ENCODE measurements at places on chromosomes 2 and 18.

GRCh38 chr18:77634494-77634893 is 384.8 kb downstream of the GALR1 start:
- DNase-seq: no peak

DNA sequence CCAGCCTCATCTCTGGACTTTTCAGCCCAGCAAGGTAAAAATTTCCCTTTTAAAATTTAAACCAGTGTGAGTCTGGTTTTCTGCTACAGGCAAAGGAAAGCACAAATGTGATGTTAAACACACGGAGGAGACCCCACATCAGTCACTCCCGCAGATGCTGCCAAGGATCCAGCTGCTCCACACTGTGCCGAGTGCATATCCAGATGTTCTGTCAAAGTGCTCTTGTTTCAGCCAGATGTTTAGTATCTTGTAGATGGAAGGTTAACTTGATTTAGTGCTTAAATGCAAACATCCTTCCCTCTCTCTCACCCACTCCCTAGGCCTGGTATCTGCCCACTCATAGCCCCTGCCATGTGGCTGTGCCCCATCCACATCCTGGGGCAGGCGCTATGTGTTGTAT is 15.8 kb upstream of the ATOH8 start:
- DNase-seq: no peak

DNA sequence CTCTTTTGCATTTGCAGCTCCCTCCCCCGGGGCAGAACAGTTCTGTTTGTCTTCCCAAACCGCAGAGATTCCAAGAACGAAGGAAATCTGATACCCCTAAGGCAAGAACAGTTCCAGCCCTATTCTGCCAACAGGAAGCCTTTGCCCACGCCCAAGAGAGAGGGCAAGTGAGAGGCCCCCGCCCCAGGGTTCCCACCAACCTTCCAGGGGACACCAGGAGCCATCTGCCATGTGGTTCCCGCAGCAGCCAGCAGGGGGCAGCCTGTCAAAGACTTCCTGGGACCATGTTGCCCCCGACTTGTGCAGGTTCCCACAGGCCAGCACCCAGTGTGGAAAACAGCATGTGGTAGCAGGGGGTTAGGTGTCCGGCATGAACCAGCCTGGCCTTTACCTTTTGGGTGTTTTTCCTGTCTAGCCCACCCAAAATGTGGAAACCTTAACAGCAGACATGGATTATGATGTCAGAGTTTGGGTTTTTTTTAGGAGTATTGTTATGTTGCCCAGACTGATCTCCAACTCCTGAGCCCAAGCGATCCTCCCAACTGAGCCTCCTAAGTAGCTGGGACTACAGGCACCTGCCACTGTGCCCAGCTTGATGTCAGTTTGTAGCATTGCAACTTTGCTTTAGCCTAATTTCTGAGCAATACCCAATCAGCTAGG is 21.7 kb upstream of the EFHD1 start:
- no peak for DNase-seq

DNA sequence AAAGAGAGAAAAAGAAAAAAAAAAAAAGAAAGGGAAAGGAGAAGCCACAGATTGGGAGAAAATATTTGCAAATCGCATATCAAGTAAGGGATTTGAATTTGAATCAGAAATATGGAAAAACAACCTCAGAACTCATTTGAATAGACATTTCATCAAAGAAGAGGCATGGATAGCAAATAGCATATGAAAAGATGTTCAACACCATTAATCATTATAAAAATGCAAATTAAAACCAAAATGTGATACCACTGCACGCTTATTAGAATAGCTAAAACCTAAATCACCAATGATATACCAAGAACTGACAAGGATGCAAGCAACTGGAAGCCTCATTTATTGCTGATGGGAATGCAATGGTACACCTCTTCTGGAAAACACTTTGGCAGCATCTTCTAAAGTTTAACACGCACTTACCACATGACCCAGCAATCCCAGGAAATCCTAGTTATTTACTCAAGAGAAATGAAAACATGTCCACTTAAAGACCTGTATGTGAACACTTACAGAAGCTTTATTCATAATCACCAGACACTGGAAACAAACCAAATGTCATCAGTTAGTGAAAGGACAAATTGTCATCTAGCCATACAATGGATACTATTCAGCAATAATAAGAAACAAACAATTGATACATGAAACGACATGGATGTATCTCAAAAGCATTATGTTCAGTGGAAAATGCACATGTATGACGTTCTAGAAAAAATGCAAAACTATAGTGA is 10.3 kb downstream of the DNER start:
- DNase-seq: no peak

GRCh38 chr2:159614534-159615366 is 1.6 kb downstream of the BAZ2B start:
- peak; percentile 56 for DNase-seq

GRCh38 chr2:37625156-37625555 is 46.3 kb downstream of the CDC42EP3 start:
- no peak for DNase-seq

- DNase-seq: no peak
These were observed 95.1 kb downstream of the MTCL1 start for GRCh38 chr18:8800445-8800844.

GRCh38 chr2:240730501-240731177 is 39.0 kb downstream of the AQP12A start:
- no peak for DNase-seq

DNA sequence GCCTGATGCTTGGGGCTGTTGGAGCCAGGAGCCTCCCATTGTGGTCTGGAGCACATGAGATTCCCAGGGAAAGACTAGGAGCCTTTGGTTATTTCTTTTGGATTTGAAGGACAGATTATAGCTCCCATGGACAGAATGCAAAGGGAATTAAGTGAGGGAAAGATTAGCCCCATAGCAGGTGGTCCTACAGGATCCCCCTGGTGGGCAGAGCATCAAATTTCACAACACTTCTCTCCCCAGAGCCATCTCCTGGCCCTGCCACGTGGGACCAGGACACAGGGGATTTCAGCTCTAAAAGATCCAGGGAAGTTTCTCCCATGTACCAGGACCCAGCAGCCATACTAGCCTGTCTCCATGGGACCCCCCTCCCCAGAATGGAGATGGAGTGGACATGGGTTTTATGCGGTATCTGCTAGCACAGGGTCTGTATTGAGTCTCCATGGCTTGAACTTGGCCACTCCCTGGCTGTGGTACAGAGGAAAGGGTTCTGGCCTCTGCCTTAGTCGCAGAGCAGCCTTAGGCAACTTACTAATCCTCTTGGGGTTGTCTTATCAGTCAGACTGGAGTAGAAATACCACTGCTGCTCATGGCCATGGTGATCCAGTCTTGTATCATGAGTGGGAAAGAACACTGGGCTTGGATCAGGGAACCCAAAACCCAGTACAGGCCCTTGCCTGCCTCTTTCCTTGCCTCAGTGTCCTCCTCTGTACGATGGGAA is 6.8 kb upstream of the PLB1 start:
- DNase-seq: peak; percentile 28

- DNase-seq: no peak
These were observed 291.8 kb upstream of the CHAC2 start for GRCh38 chr2:53475766-53476165.

- DNase-seq: no peak
These were observed 131.9 kb upstream of the ALKAL2 start for GRCh38 chr2:419687-420317.

DNA sequence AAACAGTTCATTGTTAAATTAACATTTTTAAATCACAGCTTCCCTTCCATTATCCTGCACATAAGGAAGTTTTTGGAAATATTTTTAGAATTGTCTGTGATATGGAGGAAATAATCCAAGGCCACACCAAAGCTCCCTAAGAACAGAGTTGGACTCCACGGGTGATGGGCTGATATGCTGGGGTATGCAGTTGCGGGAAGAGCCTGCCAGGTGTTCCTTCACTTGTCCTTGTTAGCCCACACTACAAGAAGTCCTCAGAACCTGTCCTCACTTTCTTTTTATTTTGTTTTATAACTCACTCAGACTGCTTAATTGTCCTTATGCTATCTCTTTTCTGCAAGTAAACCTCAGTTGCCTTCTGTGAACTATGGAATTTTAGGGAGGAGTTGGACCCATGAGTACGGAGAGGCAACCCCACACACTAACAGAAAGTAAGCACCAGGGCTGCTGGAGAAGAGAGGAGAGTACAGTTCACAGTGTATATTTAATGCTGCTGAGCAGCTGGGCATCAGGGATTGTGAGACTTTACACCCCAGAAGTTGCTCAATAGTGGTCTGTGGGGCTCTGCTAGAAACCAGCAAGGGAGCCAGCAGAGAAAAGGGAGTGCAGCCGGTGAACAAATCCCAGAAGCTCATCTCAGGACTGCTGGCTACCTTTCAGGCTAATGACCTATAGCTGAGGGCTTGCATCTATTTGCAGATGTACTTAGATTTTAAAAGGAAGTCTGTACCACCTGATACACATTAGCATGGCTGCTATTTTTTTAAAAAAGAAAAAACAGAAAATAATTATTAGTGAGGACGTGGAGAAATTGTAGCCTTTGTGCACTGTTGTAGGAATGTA is 280.1 kb upstream of the STON1 start:
- DNase-seq: peak; percentile 67

DNA sequence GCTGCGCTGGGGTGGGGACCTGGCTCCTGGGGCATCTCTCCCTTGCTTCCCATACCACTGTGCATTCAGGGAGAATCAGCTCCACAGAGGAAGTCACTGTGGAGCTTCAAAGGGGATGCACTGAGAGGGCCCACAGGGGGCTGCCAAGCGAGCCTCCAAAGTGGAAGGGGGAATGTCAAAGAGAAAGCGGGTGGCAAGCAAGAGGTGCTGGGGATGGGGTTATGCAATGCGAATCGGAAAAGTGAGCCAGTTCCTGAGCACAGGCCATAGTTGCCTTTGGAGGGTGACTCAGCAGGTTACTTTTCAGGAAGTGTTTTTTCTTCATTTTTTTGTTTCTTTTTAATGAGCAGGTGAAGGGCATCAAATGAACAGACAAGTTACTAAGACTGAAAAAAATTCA is 17.6 kb downstream of the PMAIP1 start:
- no peak for DNase-seq

DNA sequence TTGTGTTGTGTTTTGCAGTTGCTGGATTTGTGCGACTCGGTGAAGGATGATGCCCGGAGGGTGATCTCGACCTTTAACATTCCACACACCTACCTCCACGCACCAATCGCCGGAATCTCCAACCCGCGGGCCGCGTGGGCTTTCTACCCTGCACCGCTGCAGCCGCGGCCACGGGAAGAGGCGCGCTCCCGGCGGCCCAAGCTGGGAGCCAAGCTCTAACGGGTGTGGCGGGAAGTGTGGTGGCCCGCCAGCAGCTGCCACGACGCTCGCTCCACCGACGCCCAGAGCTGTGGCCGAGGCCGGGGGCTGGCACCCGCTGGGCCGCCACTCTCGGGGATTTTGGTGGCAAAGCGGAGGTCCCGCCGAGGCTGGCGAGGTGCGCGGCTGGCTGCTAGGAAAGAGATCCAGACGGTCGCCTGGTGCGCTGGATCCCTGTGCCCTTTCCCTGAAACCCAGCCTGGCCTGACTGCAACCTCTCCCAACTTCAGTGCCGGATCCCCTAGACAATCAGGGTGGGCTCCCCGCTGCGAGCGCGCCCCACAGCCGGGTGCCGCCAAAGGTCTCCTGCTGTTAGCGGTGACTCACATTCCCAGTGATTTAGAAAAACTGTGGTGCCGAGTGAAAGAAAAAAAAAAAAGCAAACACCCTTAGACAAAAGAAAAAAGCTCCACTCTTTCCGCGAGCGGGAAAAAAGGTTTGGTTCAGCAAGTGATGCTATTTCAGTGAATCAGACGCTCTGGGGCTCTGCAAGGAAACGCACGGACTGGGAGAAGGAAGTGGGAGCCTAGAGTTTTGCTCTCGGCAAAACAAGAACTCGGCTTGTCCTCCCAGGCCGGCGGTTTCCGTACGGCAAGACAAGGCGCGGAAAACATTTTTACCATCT is 2.9 kb upstream of the BCL2L11 start:
- DNase-seq: no peak

DNA sequence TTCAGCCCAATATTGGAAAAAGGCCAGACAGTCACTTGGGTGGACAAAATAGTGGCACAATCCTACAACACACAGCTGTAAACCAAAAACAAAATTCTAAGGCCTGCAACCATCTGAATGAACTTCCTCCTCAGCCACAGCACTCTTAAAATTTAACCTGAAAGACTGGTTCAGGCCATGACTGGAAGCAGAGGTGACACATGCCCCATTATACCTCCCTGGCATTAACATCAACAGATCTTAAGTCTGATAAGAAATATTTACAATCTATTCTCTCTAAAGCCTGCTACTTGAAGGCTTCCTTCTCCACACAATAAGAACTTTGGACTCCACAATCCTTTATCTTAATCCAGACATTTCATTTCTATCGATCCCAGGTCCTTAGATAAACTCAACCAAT is 192.4 kb upstream of the LRP1B start:
- no peak for DNase-seq

- DNase-seq: no peak
These were observed 4.8 kb upstream of the TMEM37 start for GRCh38 chr2:119426801-119427395.

DNA sequence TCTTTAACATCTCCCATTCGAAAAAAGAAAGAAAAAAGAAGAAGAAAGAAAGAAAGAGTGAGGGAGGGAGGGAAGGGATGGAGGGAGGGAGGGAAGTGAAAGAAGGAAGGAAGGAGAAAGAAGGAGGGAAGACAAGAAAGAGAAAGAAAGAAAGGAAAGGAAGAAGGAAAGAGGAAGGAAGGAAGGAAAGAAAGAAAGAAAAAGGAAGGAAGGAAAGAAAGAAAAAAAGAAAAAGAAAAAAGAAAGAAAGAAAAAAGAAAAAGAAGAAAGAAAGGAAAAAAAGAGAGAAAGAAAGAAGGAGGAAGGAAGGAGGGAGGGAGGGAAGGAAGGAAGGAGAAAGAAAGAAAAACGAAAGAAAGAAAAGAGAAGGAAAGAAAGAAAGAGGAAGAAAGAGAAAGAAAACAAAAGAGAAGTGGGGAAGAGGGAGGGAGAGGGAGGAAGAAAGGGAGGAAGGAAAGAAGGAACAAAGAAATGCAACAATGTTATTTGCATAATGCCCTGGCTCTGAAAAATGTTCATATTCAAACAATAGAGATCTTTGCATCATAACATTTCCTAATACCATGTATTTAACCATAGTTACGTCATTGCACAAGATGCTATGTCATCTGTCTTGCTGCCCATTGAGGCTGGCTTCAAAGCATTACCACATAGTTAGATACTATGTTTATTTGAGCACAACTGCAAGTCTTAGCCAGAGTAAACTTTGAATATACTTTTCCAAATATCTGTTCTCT is 550.6 kb downstream of the DSC3 start:
- no peak for DNase-seq

Measured in NCI-H524 treated with DMSO at 0.1 percent for 48 hours (cell line).